T-cell (primary cell): ENCODE measurements at places on chromosomes 12 and 14.

DNA sequence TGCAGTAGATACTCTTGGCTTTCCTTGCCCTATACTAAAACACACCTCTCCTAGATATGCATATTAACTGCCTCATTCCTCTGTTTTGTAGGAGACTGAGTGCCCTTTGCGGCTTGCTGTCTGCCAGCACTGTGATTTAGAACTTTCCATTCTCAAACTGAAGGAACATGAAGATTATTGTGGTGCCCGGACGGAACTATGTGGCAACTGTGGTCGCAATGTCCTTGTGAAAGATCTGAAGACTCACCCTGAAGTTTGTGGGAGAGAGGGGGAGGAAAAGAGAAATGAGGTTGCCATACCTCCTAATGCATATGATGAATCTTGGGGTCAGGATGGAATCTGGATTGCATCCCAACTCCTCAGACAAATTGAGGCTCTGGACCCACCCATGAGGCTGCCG lies 15.4 kb downstream of the TRAFD1 start:
- DNase-seq, result no peak
- H3K27me3 ChIP-seq, result no peaks in the 10 kb centered on the region
- H3K4me3 ChIP-seq, result no peak overlapping the region
- no peak overlapping the region for H3K27ac ChIP-seq
- H3K36me3 ChIP-seq, result peaks cover 88% of the 10 kb centered on the region

- no peak for DNase-seq
- no peaks in the 10 kb centered on the region for H3K36me3 ChIP-seq
- no peak overlapping the region for H3K27ac ChIP-seq
- no peak overlapping the region for H3K4me3 ChIP-seq
These were observed 2.7 kb downstream of the MYO1A start for GRCh38 chr12:57046947-57047890.

DNA sequence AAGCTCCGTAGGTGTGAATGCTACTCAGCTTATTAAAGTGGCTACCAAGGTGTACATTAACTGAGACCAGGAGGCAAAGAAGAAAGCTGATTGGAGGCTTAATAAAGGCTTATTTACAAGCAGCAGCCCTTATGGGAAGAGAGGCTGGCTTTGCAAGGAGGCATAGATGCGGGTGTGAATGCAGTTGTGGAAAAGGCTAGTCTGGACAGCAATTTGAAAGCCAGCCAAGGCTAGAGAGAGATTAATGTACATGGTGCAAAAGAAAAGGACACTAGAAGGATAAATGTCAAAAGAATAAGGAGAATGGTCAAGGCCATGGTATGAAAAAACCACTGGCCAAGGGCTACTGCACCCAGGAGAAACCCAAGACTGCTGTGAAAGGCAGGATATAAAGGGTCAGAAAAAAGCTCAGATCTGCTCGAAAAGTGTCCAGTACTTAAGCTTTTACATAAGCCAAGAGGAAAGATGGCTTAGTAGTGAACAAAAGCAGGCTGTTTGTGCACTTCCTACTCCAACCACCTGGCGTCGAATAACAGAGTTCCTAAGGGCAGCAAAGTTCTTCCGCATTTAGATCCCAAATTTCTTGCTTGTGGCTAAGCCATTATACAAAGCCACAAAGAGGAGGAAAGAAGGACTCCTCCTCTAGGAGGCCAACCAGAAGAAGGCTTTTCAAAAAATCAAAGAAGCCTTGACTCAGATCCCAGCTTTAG lies 24.0 kb downstream of the KLRK1 start:
- H3K4me1 ChIP-seq, result peaks cover 22% of the 10 kb centered on the region
- peak overlapping the region; percentile 78 for H3K27ac ChIP-seq
- DNase-seq, result no peak
- peaks cover 5% of the 10 kb centered on the region for H3K36me3 ChIP-seq

DNA sequence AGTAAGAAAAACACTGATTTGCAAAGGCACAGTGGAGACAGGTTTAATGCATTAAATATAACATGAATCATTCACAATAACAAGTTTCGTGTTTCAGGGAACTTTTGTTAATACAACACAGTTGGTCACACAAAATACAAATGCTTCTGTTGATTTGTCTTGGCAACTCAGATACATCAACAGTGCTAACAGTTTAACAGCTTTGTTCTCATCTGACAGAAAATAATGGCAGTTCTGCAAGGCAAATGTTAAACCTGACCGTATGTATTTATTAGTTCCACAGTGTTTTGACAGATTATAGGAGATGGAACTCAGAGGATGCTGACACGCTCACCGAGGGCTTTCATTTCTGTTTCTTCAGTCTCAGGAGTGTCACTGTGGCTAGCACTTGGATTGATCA lies 350.7 kb downstream of the PRKD1 start:
- no peaks in the 10 kb centered on the region for H3K4me1 ChIP-seq
- H3K4me3 ChIP-seq, result no peak overlapping the region
- DNase-seq, result no peak
- no peaks in the 10 kb centered on the region for H3K36me3 ChIP-seq
- H3K27me3 ChIP-seq, result no peaks in the 10 kb centered on the region
- no peak overlapping the region for H3K27ac ChIP-seq

DNA sequence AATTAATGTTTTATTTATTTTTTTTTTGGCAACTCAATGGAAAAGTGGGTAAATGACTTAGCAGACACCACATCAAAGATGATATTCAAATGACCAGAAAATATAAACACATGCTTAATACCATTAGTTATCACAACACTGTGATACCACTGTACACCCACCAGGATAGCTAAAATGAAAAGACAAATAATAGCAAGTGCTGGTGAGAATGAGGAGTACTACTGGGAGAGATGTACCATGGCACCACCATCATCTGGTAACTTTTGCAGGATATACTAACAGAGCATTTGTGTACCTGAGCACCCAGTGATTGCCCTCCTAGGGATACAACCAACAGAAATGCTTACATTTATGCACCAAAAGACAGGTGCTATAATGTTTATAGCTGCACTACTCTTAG lies 21.9 kb downstream of the TRIM9 start:
- H3K4me3 ChIP-seq, result no peak overlapping the region
- peaks cover 7% of the 10 kb centered on the region for H3K27me3 ChIP-seq
- no peaks in the 10 kb centered on the region for H3K36me3 ChIP-seq
- no peaks in the 10 kb centered on the region for H3K4me1 ChIP-seq
- H3K27ac ChIP-seq, result no peak overlapping the region

DNA sequence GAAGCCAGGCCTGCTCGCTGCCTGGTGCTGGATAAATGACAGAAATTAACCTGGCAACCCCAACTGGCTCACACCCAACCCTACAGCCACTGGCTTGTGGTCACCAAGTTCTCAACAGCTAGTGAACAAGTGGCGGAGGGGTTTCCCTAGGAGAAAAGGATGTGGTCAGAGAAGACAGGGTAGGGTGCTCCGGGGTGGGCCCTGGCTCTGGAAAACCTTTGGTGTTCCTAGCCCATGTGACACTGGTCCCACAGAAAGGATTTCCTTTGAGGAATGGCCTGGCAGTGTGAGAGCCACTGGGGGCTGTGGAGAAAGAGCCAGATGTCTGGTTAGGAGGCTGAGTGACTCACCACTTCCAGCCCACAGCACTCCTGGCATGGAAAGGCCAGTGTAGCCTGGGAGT lies 8.7 kb downstream of the SYNE3 start:
- H3K4me3 ChIP-seq, result no peak overlapping the region
- H3K36me3 ChIP-seq, result peaks cover 3% of the 10 kb centered on the region
- H3K27ac ChIP-seq, result peak overlapping the region; percentile 31
- H3K27me3 ChIP-seq, result no peaks in the 10 kb centered on the region
- peaks cover 64% of the 10 kb centered on the region for H3K4me1 ChIP-seq

DNA sequence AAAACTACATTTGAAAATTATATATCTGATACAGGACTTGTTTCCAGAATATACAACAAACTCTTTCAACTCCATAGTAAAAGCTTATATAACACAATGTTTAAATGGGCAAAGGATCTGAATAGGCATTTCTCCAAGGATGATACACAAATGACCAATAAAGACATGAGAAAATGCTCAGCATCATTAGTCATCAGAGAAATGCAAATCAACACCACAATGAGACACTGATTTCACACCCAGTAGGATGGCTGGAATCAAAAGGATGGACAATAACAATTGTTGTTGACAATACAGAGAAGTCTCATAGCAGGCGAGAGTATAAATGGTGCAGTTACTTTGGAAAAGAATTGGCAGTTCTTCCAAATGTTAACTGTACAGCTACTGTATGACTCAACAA lies 394.9 kb downstream of the BCL11B start:
- no peak overlapping the region for H3K27ac ChIP-seq
- no peaks in the 10 kb centered on the region for H3K4me1 ChIP-seq
- no peaks in the 10 kb centered on the region for H3K36me3 ChIP-seq

GRCh38 chr12:58967561-58967960 lies 47.3 kb upstream of the LRIG3 start:
- no peak overlapping the region for H3K4me3 ChIP-seq
- no peak overlapping the region for H3K27ac ChIP-seq
- H3K4me1 ChIP-seq, result no peaks in the 10 kb centered on the region
- H3K27me3 ChIP-seq, result no peaks in the 10 kb centered on the region
- H3K36me3 ChIP-seq, result no peaks in the 10 kb centered on the region
- no peak for DNase-seq

- H3K27me3 ChIP-seq, result peaks cover 29% of the 10 kb centered on the region
- no peaks in the 10 kb centered on the region for H3K4me1 ChIP-seq
- no peak for DNase-seq
- H3K4me3 ChIP-seq, result no peak overlapping the region
- no peaks in the 10 kb centered on the region for H3K36me3 ChIP-seq
These were observed 39.3 kb downstream of the CCDC177 start for GRCh38 chr14:69535230-69535848.

DNA sequence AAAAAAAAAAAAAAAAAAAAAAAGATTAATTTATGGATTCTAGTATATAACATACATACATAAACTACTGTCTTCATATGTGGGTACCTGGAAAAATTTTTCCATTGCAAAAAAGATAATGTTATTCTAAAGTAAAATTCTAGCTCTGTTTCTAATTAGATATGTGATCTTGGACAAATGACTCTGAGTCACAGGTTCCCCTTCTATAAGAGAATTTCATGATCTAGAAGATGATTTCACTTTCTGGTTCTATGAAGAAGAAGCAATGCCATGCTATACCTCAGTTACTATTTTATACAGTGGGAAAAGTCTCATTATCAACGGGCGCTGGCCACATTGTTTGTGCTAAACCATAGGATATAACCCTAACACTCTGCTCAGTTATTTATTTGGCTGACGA lies 351.3 kb downstream of the ZFP36L1 start:
- no peaks in the 10 kb centered on the region for H3K27me3 ChIP-seq
- H3K4me3 ChIP-seq, result no peak overlapping the region
- no peaks in the 10 kb centered on the region for H3K36me3 ChIP-seq
- DNase-seq, result no peak

DNA sequence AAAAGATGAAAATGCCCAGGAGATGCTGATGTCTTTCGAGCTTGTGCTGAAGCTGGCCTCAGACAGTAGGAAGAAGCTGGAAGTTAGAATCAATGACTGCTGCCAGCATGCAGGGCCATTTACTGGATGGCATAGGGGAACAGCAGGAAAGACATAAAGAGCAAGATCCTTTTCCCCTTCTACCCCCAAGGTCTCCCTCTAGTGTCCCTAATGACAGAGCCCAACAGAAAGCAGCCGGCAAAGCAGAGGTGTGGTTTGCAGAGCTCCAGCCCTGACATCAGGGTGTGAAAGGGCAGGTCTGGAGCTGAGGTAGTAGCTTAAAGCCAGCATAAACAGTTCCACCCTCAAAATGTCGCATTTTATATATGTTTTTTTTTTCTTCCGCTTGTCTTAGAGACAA lies 1560.7 kb upstream of the TMEM132C start:
- H3K4me3 ChIP-seq, result no peak overlapping the region
- no peaks in the 10 kb centered on the region for H3K27me3 ChIP-seq
- no peak for DNase-seq

- H3K27ac ChIP-seq, result no peak overlapping the region
- H3K4me3 ChIP-seq, result no peak overlapping the region
- H3K27me3 ChIP-seq, result no peaks in the 10 kb centered on the region
- peaks cover 7% of the 10 kb centered on the region for H3K4me1 ChIP-seq
- DNase-seq, result peak; percentile 12
- H3K36me3 ChIP-seq, result no peaks in the 10 kb centered on the region
These were observed 271.6 kb upstream of the PLEKHG7 start for GRCh38 chr12:92431146-92431545.

DNA sequence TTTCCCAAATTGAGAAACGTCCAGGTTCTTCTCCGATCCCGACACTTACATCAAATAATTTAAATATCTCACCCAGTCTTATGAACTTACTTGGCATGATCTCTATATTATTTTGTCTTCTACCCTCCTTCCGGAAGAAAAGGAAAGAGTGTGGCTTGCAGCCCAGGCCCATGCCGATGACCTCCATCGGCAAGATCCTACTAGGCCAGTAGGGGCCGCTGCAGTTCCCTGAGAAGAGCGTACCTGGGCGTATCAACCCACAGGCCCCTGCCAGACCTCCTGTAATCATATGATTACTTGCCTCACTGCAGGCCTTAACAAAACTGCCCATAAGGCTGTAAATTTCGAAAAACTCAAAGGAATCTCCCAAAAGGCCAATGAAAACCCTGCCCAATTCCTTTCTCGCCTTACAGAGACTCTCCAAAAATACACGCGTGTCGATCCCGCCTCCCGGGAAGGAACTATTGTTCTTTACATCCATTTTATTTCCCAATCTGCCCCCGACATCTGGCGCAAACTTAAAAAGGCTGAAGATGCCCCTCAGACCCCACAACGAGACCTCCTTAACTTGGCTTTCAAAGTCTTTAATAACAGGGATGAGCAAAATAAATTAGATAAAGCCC lies 69.6 kb downstream of the MOK start:
- H3K27ac ChIP-seq, result no peak overlapping the region
- no peak overlapping the region for H3K4me3 ChIP-seq
- no peaks in the 10 kb centered on the region for H3K27me3 ChIP-seq
- DNase-seq, result peak; percentile 70
- no peaks in the 10 kb centered on the region for H3K36me3 ChIP-seq
- H3K4me1 ChIP-seq, result no peaks in the 10 kb centered on the region

DNA sequence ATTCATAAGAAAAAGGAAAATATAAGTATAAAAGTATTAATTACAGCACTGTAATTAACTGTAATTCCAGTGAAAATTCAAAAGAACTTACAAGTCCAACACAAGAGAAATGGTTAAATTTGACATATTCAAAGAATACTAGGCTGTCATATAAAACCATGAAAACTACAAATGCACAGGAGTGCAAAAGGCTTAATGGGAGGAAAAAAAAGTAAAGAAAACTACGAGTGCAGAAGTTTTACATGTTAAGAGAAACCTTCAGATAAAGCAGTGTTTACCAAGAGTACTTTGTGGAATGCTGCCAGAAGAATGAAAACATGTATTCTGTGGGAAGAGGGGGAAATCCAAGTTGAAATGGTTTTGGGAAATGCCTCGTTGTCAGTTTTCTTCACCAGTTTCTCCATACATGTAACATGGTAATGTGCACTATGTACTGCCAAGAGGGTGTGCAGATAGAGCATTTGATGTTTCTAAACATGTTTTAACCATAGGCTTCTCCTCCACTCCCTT lies 9.1 kb downstream of the HEATR5A start:
- no peaks in the 10 kb centered on the region for H3K27me3 ChIP-seq
- no peak overlapping the region for H3K27ac ChIP-seq
- DNase-seq, result no peak
- no peaks in the 10 kb centered on the region for H3K36me3 ChIP-seq
- no peak overlapping the region for H3K4me3 ChIP-seq

DNA sequence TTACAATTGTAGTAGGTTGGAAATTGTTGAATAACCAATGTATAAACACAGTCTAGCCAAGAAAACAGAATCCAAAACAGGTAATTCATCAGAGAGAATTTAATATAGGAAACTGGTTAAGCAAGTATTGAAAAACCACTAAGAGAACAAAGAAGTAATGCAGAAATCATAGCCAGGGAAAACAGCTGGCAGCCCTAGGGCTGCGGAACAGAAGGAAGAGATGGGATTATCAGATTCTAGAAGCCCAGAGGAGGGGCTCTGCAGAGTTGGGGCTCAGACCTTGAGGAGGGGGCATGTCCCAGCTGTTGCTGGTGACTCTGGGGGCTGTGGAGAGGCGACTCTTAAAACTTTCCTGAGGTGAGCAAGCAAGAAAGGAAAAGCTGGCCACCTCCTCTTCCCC lies 49.4 kb downstream of the CD9 start:
- no peak overlapping the region for H3K27ac ChIP-seq
- H3K4me1 ChIP-seq, result no peaks in the 10 kb centered on the region
